T-helper 2 cell treated with Interferon-gamma antibody and Interleukin-4, amounts not matched to agents 5 μg/mL and 100 μg/mL, for 36 hours (primary cell): ENCODE measurements at places on chromosomes 4 and X.

GRCh38 chrX:151873096-151873495, 39.6 kb upstream of the MAGEA4 start:
- DNase-seq, result no peak

GRCh38 chr4:145045180-145045579, 52.8 kb downstream of the ANAPC10 start:
- DNase-seq, result no peak

GRCh38 chr4:8907596-8908205, 36.1 kb upstream of the HMX1 start:
- no peak for DNase-seq

DNA sequence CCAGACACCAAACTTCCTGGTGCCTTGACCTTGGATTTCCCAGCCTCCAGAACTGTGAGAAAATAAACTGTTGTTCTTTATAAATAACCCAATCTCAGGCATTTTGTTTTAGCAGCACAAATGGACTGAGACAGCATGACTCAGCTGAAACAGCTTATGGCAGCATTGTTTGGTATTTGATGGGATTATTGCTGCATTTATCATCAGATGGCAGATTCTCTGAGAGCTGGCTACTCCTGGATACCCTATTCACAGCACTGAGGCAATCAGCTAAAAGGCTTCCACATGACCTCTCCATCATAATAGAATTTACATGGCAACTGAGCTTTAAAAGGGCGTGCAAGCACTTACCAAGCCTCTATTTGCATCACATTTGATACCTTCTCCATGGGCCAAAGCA, 623.1 kb upstream of the CPEB2 start:
- DNase-seq, result no peak

DNA sequence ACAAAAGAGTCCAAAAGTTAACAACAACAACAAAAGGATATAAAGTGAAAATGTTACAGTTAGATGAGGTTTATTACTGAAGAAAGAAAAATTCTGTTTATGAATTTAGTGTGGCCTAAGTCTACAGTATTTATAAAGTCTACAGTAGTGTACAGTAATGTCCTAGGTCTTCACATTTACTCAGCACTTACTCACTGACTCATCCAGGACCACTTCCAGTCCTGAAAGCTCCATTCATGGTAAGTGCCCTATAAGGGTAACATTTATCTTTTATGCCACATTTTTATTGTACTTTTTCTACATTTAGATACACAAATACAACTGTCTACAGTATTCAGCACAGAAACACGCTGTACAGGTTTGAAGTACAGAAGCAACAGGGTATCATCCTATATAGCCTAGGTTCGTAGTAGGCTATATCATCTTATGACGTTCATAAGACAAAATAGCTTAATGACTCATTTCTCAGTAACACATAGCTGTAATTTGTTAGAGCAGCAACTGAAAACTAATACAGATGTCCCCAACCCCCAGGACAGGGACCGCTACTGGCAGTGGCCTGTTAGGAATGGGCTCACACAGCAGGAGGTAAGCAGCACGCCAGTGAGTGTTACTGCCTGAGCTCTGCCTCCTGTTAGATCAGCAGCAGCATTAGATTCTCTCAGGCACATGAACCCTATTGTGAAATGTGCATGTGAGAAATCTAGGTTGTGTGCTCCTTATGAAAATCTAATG, 61.3 kb downstream of the CENPC start:
- DNase-seq, result no peak

- no peak for DNase-seq
Measured at GRCh38 chr4:21765810-21766407, 182.7 kb downstream of the KCNIP4 start.
